Mesendoderm (in vitro differentiated cells): ENCODE measurements at places on chromosomes 12 and 14.

DNA sequence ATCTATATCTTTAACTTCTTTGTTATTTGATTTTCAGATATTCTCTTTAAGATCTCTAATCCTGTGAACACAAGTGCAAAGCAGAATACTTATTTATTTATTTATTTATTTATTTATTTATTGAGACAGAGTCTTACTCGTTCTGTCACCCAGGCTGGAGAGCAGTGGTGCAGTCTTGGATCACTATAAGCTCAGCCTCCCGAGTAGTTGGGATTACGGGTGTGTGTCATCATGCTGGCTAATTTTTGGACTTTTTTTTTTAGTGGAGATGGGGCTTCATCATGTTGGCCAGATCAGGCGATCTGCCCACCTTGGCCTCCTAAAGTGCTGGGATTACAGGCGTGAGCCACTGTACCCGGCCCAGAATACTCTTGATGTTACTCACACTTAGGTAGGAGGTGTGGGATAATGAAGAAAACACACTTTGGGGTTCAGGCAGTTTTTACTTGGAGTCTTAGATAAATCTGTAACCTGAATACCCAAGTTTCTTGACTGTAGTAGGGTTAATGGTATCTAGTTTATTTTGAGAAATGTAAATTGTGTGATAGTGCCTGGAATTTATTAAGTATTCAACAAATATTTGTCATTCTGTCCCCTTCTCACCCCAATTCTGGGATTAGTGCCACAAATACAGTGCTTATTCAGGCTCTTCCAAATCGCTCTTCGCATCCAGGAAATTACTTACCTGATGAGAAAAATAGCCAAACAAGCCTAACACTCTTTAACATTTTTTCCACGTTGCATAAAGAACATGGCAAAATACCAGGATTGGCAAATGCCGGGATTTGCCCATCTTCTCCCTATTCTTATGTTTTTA lies 33.0 kb downstream of the METAP2 start:
- DNase-seq: no peak

DNA sequence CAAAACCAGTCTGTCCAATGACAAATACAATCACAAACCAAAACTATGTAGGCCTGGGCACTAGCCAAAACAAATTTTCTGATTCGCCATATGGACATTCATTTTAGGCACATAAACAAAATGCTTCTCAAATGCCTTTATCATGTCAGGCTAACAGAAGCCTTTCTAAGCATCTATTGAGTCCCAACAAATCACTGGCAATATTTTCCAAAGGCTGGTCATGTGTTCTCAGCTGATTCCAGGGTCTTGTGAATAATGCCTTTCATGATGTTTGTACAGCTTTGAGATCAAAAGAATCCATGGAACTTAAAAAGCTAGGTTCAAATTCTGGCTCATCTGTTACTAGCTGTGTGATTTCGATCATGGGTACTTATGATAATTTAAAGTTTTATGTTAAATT lies 16.1 kb downstream of the FSCB start:
- no peak for DNase-seq

GRCh38 chr14:68322940-68323620 lies 469.8 kb downstream of the ZFP36L1 start:
- DNase-seq: no peak

- no peak for DNase-seq
These were observed 19.6 kb upstream of the TMEM30B start for GRCh38 chr14:61300754-61301153.

DNA sequence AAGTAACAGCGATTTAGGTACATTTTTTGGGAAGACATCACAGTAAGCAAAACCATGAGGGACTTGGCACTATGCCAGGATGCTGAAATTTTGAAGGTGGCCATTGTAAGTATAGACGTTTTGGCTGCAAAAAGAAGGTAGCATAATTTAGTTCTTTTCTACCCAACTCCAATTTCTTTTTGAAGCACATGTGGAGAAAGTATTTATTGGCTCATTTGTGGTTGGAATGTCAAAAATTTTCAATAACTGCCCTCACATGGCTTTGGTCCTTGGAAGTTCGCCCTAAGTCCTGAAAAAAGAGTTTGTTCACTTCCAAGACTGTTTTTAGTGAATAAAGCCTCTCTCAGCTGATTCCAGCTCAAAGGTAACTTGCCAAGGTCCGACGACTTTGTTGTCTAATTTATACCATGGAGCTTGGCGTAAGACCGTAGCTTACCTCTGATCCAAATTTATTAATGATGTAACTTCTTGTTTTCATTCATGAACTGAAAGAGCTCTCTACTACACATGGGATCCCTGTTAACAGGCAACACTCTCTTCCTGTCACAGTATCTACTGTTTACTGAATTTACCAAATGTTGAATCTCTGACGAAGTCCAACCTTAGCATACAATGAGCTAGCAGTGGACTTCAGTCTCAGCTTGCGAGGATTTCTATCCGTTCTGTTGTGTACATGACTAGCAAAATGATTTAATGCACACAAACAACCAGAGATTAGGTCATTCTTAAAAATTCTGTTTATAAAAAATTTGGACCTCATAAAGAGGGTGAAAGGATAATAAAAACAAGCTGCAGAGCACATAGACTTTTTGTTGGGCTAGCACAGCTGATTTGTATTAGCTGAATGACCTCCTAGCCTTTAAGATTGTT lies 49.0 kb downstream of the MSRB3 start:
- no peak for DNase-seq

DNA sequence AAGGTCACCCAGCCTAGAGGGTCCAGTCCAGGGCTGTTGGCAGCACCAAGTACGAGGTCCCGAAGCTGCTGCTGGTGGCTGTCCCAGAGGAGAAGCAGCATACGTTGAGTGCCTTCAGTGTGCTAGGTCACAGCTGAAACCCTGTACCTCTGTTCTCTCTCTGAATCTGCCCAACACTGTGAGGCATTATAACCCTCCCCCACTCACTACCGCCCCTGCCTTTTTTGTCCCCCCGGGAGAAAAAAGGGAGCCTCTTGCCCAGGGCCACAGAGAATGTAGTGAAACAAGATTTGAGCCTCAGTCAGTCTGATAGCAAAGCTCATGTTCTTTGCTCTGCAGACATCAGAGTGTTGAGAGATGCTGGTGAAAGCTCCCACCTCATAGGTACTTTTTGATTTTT lies 53.4 kb downstream of the PPP2R5C start:
- no peak for DNase-seq

- DNase-seq: peak; percentile 93
These were observed at the start of gene VDR for GRCh38 chr12:47904713-47905709. VDR (minus strand) TSS chr12:47904994; CDS start chr12:47879113, 25,881 bp downstream.

GRCh38 chr14:82537831-82538230 lies 1004.2 kb upstream of the SEL1L start:
- DNase-seq: no peak

GRCh38 chr12:64675795-64676194 lies 65.5 kb downstream of the RASSF3 start:
- DNase-seq: no peak

- no peak for DNase-seq
These were observed 18.5 kb downstream of the MAP3K12 start for GRCh38 chr12:53480491-53481442.

DNA sequence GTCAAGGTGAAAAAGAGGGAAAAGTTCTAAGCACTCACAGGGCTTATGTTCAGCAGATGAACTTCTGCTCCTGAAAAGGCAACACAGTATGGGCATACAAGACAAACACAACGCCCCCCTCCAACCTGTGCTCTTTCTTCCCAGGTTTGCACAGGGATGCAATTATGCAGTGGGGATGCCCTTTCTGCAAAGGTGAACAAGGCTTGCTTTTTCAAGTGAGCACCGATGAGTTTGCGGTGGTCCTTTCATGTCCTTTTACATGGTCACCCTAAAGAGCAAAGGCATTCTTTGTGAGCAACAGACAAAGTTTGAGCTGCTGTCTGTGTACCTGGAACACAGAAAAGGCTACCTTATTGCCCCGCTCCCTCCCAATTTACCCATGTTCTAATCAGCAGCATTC lies 6.7 kb downstream of the KITLG start:
- DNase-seq: no peak

DNA sequence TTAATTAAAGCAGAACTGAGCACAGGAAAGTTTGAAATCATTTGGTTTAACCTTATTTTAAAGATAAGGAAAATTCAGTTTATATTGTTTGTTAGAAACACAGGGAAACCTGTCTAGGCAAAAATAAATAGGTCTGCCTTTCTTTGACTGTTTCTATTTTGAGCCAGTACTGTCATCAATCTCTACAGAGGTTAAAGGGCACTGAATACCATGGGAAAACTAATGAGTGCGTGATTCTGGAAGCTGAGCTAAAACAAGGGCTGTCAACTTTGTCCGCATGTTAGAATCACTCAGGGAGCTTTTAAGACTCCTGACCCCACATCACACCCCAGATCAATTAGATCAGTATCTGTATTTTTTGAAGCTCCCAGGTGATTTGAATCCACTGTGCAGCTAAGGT lies 38.8 kb downstream of the NOPCHAP1 start:
- DNase-seq: no peak

GRCh38 chr12:41073633-41074472 lies 114.3 kb upstream of the PDZRN4 start:
- DNase-seq: no peak

DNA sequence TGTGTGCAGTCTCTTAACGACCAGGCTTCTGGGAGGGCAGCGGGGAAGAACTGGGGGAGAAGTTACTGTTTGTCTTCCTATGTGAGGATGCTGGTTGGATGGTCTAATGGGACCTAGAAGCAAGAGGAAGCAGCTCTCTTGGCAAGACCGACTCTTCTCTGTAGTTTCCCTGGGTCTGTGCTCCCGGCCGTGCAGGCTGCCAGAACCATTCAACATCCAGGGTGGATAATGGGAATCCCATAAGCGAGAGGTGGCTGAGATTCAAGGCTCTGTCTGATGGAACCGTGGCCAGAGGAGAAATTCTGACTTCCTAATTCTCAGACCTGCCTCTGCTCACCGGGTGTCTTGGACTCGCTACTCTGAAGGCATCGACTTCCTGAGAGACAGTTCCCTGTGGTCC lies 561.0 kb upstream of the TBX3 start:
- DNase-seq: no peak

DNA sequence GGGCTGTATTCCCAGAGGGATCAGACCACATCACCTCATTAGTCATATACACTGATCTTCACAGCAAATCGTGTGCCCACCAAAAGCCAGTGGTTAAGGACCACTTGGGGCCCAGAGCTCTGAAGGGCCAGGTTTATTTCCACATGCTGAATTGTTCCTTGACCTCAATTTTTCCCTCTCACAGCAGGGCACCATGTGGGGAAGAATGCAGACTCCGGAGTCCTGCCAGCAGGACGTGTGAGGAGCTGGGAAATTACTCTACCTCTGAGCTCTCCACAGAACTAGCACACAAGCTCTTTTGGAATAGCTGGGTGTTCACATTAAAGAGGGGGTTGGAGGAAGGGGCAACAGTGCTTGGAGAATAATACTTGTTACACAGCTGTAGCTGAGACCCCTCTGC lies 57.6 kb upstream of the SEL1L start:
- peak; percentile 51 for DNase-seq

DNA sequence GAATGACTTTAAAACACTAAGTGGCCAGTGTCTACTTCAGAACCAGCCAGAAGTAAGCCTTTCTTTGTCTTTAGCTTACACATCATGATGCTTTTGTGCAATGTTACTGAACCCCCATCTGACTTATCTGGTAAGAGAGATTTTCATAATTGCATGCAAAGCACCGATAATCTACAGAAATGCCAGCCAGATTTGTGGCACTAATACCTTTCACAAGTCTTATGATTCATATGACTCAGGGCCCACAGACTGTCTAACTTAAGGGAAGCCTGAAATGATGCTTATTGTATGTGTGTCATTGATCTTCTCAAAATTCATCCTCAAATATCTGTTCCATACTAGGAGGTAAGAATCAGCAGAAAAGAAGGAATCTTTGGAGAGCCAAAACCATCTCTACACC lies 18.0 kb downstream of the IGF1 start:
- DNase-seq: no peak

DNA sequence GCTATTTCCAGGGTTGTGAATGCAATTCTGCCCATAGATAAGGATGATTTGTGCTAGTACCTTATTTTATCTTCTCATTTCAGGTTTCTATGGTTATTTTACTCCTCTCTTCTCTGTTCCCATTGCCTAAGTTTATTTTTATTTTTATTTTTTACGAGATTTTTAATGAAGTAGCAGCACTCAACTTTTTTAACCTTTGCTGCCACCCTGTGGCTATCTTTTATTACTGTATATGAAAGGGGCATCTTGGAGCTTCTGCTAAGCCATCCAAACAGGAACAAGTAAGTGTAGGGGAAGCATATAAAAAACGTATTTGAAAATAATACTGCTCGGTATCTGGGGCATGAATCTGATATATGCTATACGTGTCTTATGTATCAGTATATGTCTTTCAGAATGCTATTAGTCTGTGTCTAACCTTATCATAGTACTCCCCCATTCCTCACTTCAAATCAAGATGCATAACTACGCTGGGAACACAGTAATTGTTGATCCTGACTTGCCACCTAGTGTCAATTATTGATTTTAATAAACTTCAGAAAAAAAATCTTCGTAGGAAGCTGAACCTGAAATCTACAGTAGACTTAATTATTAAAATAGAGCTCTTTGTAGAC lies 60.3 kb downstream of the KLRG1 start:
- DNase-seq: peak; percentile 58

- no peak for DNase-seq
These were observed 573 bp upstream of the SUSD6 start for GRCh38 chr14:69610874-69611171.

DNA sequence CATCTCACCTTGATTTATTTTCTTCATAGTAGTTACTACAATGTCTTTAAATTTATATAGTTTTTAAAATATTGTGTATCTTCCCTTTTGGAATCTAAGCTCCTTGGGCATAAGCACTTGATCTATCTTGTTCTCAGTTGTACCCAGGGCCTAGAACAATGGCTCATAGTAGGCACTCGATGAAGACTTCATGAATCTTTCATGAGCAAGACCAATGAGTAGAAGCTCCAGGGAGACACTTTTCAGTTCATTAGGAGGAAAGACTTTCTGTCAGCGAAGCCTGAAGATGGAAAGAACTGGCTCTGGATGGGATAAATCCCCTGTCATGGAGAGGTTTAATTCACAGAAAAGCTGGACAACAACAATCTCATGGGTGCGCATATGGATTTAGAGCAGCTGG lies 140.2 kb upstream of the CRY1 start:
- no peak for DNase-seq

DNA sequence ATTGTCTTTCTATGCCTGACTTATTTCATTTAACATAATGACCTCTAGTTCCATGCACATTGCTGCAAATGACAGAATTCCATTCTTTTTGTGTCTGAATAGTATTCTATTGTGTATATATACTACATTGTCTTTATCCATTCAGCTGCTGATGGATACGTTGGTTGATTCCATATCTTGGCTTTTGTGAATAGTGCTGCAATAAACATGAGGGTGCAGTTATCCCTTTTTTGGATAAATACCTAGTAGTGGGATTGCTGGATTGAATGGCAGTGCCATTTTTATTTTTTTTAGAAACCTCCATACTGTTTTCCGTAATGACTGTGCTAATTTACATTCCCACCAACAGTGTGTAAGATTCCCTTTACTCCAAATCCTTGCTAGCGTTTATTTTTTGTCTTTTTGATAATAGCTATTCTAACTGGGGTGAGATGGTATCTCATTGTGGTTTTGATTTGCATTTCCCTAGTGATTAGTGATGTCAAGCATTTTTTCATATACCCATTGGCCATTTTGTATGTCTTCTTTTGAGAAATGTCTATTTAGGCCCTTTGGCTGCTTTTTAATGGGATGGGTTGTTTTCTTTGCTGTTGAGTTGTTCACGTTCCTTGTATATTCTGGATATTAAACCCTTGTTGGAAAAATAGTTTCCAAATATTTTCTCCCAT lies 2.3 kb downstream of the OAS2 start:
- no peak for DNase-seq

- peak; percentile 92 for DNase-seq
These were observed 4.5 kb downstream of the HCAR1 start for GRCh38 chr12:122726080-122726558.

- DNase-seq: peak; percentile 77
These were observed 2.2 kb downstream of the DACT1 start for GRCh38 chr14:58639842-58640484.
